ENCODE measurements at places on chromosomes 6 and 20. TPM values are rescaled to one million over a fixed set of nuclear protein-coding genes. Genes with fewer than 3 reads are reported as not detected.

FAM83D gene
- total RNA-seq: 1.4 TPM

OPRM1 gene
- not detected for total RNA-seq

WFDC12 gene
- total RNA-seq: not detected

MUCL3 gene
- total RNA-seq: not detected

- no peak for DNase-seq
Observed at GRCh38 chr6:157513619-157514485, 132.9 kb downstream of the ZDHHC14 start.

DNA sequence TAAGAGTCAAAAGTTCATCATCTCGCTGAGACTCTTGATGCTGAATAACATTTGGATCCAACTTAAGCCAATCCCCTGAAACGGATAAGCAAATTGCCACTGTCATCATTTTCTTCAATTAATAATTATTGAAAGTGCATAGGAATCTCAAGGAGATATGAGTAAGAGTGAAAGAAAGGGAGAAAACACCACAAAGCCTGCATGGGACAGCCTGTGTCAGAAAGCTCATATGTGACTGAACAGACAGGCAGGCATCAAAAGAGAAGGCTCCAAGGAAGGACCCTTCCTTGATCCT lies 13.3 kb downstream of the ATXN1 start:
- DNase-seq: no peak

- DNase-seq: no peak
Observed at GRCh38 chr20:5745416-5746030, 4.7 kb upstream of the SHLD1 start.

DNA sequence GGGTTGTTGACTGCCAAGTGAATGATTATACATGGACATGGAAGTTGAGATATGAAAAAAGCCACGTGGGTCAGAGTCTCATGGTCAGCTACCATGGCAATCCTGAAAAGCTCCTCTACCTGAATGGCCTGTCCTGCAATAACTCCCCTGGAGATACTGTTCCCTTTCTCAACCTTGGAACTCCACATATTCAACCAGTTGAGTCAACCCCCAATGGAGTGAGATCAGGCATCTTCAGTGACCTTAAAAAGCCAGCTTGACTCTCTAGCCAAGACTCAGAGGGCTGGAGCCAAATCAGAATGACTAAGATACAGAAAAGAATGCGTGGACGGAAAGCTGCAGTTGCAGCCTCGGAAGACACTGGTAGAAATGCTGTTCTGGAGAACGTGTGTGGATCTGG lies 341.3 kb downstream of the FOXA2 start:
- no peak for DNase-seq

GRCh38 chr20:47809161-47809960 lies 24.1 kb upstream of the SULF2 start:
- DNase-seq: no peak

DNA sequence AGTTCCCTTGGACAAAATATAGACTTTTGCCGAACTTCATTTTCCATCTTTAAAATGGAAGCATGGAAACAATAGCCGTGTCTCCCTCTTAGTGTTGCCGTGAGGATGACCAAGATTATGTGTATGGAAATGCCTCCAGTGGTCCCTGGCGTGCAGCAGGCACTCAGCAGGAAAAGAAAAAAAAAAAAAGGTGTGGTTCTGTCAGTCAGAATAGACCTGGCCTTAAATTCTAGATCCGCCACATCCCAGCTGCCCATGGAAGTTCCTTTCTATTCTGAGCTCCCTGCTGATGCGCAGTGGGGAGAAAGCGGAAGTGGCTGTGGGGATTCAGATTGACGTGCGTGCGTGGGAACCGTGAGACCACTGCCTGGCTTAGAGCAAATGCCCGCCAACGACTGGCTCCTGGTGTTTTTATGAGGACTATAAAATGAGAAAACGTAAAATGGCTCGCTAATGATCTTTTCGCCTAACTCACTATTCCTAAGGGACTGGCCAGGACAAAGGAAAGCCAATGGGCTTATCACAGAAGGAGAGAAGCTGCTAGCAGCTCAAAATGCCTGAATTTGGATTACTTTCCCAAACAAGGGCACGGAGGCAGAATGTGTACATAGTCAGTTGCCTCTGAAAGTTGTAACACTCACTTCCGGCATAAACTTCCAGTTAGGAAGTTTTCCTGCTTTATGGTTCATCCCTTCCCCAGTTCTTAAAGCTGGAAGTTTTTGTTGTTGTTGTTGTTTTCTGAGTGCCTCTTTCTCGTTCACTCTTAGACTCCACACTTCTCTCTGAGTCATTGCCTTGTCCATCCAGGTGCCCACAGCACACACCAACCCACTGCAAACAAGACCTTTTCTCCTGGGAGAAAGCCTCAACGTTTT lies 11.4 kb upstream of the PDE10A start:
- DNase-seq: no peak

DNA sequence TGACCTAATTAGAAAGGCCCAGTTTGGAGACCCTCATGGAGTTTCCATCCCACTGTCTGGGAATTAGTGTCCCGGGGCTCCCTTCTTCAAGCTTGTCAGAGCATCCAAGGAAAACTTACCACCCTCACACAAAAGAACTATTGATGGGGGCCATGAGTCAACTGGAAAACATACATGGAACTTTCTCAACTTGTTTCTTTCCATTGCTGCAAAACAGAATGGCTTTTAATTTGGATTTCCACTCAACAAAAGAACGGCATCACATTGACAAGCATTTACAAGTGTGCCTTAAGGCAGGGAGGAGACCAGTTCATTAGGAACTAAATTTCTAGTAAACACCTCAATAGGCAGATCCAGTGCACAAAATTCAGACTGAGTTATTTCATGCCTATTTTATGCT lies 289.1 kb upstream of the PREP start:
- no peak for DNase-seq
